Stimulated activated CD4-positive, alpha-beta T cell treated with anti-CD3 and anti-CD28 coated beads, Interleukin-2, amount 100 ng/mL, for 48 hours (primary cell): ENCODE measurements at places on chromosomes 11 and 22.

DNA sequence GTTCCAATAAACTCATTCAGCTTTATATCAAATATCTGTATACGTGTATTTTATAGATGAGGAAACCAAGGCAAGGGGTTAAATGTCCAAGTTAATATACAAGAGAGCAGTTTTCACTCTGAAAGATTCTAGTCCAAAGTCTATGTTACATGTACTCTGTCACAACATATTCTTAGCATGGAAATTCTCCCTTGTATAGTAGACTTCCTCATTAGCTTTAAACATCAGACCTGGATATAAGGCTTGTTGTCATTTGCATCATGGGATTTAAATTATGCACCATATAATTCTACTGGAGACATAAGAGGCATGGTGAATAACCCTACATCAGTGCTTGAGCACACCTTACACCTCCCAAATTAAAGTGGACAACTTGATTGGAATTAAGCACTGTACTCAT is 681.9 kb upstream of the CCDC179 start:
- DNase-seq: no peak

DNA sequence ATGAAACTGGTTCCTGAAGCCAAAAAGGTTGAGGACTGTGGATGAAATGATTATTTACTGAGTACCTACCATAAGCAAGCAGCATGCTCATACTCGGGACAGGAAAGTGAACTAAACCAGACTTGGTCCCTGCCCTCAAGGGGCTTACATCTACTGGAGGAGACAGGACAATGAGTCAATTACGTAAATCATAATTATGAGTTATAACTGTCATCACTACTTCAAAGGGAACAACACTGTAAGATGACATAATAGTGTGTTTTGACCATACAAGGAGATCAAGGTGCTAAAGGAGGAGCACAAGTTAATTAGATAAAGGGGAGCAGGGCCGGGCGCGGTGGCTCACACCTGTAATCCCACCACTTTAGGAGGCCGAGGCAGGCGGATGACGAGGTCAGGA is 2.5 kb downstream of the FAM227A start:
- DNase-seq: no peak

GRCh38 chr11:14673824-14674405 is 30.3 kb downstream of the PDE3B start:
- DNase-seq: no peak

DNA sequence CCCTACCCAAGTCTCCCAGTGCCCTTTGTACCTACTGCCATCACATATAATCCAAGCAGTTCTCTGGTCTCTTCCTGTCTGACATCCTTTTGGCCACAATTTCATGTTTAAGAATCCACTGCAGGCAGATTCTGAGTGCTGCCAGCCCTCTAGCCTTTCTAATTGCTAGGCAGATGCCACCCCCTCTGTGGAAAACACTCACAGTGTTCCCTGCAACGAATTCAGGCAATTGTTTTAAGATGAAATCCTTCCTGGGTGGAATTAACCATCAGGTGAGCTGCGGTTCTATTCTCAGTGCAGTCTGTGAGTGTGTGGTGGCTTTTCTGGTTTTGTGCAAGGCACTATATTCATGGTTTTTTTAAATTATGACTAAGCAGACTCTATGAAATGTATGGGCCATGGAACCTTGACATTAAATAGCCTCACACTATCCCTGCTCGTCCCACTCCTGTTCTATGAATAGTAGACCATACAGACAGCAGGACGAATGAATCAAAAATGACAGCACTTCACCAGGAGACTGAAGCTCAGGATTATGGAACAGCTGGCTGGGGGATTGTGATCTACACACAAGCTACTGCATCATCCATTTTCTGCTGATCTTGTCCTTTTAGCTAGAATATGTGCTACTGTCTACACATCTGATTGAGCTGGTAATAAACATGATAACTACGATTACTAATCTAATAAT is 29.8 kb upstream of the BMAL1 start:
- DNase-seq: no peak

GRCh38 chr22:42716649-42717127 is 4.0 kb downstream of the A4GALT start:
- DNase-seq: no peak

GRCh38 chr22:48442663-48443062 is 1385.0 kb downstream of the BRD1 start:
- DNase-seq: no peak

DNA sequence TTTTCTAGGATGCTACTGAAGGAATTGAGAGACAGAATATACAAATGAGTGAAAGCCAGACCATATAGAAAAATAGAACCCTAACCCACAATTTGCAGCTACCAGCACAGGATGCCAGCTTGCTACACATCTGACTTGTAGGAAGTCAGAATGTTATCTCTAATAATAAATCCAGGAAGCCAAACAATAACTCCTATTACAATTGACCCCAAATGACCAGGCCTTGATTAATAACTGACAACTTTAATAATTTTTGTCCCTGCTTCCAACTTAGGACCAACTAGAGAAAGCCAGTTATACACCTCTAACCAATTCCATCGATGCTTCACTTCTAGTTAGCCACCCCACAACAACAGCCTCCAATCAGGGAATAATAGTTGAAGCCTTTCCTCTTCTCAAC is 193.4 kb downstream of the CASP12 start:
- DNase-seq: no peak

DNA sequence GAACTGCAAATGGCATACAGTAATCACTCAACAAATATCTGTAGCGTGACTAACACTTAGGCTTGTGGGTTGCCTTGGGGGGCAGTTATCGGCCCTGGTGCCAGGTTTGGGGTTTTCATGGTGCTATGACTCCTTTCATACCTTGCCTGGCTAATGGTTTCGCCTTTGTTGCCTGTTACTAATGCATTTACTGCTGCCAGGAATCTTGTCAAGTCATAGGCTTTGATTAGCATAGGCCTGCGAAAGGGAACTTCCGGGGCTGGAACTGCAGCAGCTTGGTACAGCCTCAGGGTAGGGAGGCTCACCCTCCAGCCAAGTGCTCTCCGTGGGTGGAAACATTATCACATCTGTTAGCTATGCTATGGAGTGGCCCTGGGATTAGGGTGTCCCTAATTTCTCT is 13.2 kb downstream of the SLC25A18 start:
- no peak for DNase-seq

DNA sequence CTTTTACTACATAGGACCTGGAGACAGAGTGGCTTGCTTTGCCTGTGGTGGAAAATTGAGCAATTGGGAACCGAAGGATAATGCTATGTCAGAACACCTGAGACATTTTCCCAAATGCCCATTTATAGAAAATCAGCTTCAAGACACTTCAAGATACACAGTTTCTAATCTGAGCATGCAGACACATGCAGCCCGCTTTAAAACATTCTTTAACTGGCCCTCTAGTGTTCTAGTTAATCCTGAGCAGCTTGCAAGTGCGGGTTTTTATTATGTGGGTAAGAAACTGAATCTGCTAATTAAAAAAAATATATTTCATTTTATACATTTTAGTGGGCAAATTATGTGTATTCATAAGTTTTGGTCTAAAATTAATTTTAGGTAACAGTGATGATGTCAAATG is 7.8 kb downstream of the BIRC3 start:
- no peak for DNase-seq

GRCh38 chr11:69879729-69880005 is 60.5 kb upstream of the FGF3 start:
- no peak for DNase-seq

GRCh38 chr22:49967706-49968208 is 7.2 kb downstream of the PIM3 start:
- DNase-seq: no peak

- DNase-seq: no peak
Measured at GRCh38 chr11:17703951-17704350, 15.4 kb upstream of the MYOD1 start.

GRCh38 chr11:95239871-95240649 is 9.1 kb upstream of the SESN3 start:
- no peak for DNase-seq

DNA sequence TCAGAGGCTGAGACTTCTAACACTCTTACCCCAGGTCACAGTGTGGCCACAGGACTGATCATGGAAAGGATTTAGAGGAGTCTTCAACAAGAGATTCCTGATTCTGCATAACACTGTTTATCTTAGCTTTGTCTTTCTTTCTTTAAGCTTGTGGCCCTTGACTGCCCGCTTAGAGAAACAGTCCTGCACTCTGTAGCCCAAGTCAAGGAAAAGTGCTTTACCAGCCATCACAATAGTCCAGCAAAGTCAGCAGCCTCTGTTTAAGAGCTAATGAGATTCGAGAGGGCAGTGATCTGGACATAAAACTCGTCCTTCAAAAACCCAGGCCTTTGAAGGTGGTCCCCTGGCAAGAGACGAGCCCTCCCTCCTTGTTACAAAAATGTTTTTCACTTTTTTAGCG is 30.0 kb downstream of the PRDM10 start:
- no peak for DNase-seq

- no peak for DNase-seq
Measured at GRCh38 chr11:21144531-21144930, 475.1 kb downstream of the NELL1 start.

DNA sequence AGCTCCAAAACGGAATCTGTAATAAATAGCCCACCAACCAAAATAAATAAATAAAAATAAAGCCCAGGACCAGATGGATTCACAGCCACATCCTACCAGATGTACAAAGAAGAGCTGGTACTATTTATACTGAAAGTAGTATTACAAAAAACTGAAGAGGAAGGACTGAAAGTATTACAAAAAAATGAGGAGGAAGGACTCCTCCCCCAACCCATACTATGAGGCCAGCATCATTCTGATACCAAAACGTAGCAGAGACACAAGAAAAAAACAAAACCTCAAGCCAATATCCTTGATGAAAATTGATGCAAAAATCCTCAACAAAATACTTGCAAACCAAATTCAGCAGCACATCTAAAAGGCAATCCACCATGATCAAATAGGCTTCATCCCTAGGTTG is 65.4 kb downstream of the CYP2R1 start:
- no peak for DNase-seq

DNA sequence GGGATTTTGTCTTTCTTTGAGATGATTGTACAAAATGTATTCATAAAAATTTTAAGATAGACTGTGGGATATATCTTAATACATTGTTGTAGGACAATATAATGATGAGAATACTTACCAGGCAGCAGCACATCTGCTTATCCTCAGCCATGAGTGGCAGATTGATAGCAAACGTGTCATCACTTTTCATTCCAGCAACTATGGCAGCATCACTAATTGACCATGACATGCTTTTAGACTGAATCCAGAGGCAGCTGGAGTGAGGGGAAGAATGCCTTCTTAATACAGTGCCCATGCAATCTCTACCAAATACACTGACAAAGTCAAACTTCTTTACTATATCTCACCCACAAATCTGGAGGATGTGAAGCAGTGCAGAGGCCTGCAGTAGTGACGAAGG is 755.2 kb upstream of the RAG2 start:
- no peak for DNase-seq

DNA sequence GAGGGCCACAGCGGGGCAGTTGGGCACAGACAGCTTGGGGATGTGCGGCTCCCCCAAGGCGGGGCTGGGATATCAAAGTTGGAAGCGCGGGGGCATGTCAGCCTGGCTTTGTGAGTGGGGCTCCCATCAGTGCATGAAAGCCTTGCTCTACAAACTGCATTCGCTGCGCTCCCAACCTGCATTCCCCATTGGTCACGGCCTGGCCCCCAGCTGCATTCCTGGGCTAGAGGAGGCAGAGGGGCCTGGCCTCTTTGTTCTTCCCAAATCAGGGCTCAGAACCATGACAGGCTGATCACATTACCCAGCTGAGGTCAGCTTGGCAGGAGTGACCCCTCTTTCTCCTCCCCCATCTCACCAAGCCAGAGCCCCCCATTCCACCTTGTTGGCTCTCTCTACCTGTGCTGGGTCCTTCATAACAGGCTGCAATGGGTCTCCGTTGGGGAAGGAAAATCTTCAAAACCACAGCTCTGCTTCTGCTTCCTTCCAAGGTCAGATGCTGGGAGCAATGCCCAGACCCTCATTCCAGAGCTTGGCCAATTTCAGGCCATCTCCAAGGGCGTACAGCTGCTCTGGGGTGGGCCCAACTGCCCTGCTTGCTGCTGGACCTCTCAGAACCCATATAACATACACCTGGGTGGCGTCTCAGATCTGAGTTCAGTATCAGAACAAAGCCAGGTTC is 38.7 kb upstream of the CDON start:
- no peak for DNase-seq

DNA sequence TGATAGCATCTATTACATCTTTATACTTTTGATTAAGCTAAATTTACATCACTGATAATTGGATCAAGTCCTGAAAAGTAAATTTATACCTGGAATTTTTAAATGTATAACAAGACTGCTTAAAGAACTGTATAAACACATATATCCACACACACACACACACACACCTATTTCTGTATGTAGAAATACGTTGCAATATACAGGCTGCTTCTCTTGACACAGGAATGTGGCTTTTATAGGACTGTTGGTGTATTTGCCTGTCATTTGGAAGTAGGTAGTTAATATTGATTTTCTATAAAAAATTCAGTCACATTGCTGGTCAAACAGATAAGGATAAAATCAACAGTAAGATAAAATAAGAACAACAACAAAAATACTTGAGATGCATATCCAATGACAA is 708.5 kb upstream of the RAG2 start:
- DNase-seq: no peak

- DNase-seq: no peak
Measured at GRCh38 chr22:25669253-25670069, 72.5 kb upstream of the MYO18B start.

DNA sequence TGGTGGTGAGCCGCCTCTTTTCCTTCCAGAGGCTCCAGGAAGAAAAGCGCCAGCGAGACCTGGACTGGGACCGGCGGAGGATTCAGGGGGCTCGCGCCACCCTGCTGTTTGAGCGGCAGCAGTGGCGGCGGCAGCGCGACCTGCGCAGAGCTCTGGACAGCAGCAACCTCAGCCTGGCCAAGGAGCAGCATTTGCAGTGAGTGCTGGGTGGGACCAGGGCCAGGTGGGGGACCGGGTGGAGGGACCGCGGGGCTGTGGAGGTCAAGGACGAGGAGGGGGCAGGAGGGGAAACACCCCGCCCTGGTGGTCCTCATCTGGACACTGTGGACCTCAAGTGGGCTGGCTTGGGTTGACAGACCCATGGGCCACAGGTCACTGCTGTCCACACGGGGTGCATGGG is 17.4 kb downstream of the RIBC2 start:
- no peak for DNase-seq

- DNase-seq: no peak
Measured at GRCh38 chr11:83736684-83737083, 450.5 kb upstream of the CCDC90B start.

GRCh38 chr11:93757301-93757700 is 15.8 kb downstream of the C11orf54 start:
- DNase-seq: no peak

DNA sequence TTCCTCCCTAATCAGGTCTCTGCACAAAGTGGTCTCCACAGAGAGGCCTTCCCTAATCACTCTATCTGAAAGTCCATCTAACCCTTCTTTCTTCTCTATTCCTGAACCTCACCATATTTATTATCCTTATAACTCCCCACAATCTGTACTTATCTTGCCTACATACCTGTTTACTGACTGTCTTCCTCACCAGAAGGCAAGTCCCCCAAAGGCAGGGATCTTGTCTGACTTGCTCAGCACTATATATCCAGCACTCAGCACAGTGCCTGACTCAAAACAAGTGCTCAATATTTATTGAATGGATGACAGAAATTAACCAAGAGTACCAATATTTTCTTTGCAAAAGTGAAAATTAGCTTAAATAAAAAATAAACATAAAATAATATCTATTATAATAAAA is 5.5 kb downstream of the DCUN1D5 start:
- DNase-seq: no peak

- no peak for DNase-seq
Measured at GRCh38 chr22:17396516-17396915, 27.3 kb downstream of the CECR2 start.
